CD4-positive, alpha-beta T cell treated with Interleukin-2 at 100 ng/mL for 4 hours (primary cell): ENCODE measurements at places on chromosomes 11 and 22.
A peak's percentile ranks its signal among the peaks of the same experiment; 100 is the strongest.

DNA sequence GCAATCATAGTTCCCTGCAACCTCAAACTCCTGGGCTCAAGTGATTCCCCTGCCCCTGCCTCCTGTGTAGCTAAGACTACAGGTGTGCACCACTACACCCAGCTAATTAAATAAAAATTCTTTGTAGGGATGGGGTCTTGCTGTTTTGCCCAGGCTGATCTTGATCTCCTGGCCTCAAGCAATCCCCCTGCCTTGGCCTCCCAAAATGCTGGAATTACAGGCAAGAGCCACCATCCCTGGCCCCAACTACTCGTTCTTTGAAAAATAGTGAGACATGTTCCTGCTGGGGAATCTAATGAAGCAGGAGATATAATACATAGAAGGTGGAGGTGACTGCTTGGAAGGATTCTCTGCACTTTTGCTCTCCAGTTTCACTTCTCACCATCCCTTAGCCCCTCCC is 40.1 kb upstream of the RFPL3 start:
- DNase-seq, result no peak

DNA sequence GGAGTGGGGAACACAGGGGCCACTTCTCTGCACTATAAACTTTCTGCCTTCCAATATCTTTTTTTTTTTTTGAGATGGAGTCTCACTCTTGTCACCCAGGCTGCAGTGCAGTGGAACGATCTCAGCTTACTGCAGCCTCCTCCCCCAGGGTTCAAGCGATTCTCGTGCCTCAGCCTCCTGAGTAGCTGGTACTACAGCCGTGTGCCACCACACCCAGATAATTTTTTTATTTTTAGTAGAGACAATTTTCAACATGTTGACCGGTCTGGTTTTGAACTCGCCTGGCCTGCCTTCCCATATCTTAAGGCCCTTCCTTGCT is 1.7 kb downstream of the SLC3A2 start:
- no peak for DNase-seq

- no peak for DNase-seq
These were observed 6.8 kb upstream of the PLAAT3 start for GRCh38 chr11:63621071-63621470.

- DNase-seq, result no peak
These were observed 227.5 kb downstream of the CTTN start for GRCh38 chr11:70625582-70626518.

- peak; percentile 95 for DNase-seq
These were observed 22.8 kb downstream of the MYH9 start for GRCh38 chr22:36365020-36365411.

DNA sequence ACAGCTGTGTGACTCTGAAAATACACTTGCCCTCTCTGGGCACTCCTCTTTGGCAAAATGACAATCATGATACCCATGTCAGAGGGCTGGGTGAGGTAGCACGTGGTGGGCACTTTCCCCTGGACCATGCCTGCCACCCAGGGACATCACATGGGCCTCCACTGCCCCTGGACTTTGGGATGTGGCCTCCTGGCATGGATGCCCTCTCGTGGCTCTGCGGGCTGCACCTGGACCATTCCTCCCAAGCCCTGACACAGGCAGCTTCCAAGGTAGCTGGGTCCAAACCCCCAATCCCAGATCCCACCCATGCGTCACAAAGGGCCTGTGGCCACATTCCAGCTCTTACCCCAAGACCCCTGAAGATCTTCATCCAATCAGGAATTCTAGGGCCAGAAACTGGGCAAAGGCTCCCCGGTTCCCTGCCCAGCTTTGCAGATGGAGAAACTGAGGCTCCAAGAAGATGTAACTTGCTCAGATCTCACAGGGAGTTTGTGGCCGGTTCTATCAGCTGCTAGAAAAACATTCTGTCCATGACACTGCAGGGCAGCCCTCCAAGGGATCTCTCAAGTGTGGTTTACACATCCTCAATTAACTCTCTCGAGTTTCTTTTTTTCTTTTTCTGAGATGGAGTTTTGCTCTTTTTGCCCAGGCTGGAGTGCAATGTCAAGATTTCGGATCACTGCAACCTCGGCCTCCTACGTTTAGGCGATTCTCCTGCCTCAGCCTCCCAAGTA is 35.4 kb upstream of the CYB5R3 start:
- DNase-seq, result no peak

DNA sequence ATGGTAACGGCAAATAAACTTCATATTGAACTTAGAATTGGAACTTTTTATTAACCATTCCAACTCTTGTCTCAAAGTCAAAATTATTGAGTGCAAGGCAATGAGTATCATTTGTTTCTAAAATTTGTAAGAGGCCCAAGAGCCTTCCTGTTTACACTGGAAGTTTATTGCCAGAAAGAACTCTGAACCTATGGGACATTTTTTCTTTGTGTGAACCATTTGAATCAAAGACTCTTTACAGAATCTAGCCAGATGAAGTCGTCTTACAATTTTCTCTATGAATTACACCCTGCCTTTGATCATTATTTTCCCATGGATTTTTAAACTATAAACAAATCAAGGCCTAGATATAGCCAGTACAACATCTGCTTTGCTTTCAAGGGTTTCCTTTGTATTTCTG is 2.3 kb upstream of the GUCY1A2 start:
- no peak for DNase-seq

DNA sequence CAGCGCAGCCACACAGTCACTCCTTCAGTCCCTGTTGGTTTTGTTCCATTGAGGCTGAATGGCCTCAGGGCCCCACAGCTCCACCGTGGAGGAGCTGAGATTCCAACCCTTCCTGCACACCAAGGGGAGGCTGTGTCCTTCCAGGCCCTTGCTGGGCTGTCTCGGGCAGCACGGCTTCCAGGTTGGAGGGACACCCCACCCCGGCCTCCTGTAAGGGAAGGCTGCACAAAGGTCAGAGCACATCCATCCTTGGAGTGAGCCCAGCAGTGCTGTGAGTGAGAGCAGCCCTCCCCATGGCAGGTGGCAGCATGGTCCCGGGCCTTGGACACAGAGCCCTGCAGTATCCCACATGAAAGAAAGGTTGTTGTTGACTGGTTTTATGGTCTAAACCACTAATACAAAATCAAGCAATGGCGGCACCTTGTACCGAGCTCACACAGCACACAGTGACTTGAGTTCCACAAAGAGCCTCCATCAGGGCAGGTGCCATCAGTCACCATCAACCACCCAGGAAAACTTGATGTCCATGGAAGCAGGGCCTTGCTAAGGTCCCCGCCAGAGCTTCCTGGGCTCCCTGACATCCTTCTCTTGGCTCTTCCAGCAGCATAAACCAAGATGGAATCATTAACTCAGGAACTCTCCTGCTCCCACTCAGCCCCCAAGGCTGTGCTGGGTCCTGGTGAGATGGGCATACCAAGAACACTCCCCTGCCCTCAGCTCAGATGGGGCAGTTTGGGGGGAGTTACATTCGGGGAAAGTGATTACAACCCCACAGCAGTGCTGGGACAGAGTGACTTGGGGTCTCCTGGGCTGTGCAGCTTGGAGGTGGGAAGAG is 1500.4 kb downstream of the TBC1D22A start:
- no peak for DNase-seq

- DNase-seq, result peak; percentile 59
These were observed 1.0 kb upstream of the PLAAT2 start for GRCh38 chr11:63564056-63564774.

DNA sequence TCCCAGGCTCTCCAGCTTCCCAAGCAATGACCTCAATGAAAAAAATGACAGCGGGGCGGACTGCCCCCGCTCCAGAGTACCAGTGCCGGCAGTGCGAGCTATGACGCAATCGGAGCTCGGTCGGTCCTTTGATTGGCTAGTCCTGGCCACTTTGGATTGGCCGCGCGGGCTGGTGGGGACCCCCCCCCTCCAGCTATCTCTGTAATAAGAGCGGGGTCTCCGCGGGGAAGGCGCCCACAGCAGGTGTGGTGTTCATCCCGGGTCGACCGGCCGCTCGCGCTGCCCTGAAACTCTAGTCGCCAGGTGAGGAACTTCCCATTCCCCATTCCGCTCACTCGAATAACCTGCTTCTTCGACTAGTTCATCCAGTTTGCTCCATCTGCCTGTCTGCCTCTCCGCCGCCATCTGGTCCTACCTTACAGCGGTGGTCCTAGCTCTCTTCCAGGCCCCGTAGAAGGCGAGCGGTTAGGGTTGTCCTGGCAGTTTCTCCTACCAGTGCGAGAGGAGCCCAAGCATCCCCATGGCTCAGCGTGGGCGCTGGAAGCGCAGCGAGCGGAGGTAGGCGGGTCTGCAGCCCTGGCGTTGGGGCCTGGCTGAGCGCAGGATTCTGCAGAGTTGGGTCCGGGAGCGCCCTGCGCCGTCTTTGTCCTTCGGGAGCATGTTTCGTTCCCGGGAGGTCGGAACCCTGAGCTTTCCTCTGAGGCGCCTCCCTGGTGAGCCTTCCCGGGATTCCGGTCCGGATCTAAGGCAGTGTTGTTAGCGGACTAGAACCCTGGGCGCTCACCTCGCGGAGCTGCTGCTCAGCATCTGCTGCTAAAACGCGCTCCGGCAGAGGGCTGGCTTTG is at the start of gene CALCB:
CALCB (plus strand) TSS at position 233 of the 845 bp plus-strand sequence. CDS start 1,126 bp downstream, outside the sequence.
- no peak for DNase-seq

GRCh38 chr22:19865141-19865829 is 10.6 kb upstream of the GNB1L start:
- DNase-seq, result no peak

DNA sequence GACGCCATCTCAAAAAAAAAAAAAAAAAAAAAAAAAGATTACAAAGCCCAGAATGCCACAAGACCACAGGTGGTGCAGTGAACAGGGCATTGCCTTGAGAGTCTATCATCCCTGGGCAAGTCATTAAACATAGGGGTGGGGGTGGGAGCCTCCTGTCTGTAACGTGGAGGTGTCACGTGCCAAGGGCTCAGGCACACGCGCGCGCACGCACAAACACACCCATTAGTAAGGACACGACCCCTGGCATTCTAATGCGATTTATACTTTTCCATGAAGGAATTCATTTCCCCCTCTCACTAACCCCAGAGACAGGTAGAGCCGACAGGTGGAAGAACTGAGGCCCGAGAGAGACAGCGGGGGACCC is 5.8 kb upstream of the GCAT start:
- DNase-seq, result no peak

DNA sequence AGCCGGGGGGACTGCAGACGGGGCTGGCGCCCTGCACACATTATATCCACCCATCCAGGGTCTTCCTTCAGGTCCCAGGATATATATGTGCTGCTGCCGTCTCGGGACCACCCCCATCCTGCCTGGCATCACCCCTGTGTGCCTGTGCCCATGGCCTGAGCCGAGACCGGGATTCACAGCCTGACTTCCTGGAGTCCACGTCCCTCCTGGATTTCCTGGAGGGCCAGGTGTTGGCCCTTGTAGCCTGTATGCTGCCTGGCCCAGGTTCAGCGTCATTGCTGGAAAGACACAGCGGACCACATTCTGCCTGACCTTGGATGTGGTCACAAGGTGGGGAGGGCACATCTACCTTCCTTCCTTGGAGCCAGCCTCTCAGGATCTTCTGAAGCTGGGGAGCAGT is 551.1 kb downstream of the BRD1 start:
- no peak for DNase-seq

DNA sequence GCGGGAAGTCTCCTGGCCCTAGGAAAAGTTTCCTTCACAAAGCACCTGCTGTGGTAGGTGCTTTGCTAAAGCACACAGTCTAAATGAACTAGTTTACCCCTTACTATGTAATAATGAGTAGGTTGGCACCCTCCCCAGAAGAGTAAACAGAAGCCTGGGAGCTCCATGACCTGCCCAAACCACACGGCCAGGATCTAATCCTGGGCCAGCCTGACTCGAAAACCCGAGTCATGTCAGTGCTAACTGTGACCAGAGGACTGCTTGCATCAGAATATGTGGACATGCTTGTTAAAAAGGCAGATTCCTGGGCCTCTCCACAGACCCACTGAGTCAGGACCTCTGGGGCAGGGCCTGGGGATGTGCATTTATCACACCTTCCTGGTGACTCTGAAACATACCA is 67.7 kb downstream of the PANX1 start:
- no peak for DNase-seq

DNA sequence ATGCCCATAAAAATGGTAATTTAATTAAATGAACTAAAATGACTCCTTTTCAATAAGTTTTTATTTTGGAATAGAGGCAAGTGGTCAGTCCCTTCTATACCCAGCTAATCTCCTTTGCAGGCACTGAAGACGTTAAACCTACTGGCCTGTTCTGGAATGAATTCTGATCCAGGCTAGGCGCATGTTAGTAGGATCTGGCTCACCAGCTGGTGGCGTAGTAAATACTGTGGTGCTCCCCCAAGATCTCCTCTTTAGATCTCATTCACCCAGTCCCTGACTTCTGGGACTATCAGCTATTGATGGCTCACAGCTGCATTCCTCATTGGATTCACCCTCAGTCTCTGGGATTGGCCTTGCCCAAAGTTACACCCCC is 173.7 kb upstream of the DDI1 start:
- DNase-seq, result no peak

- DNase-seq, result no peak
These were observed 1.3 kb downstream of the ELMOD1 start for GRCh38 chr11:107592231-107592590.

- no peak for DNase-seq
These were observed 17.9 kb upstream of the MUC6 start for GRCh38 chr11:1054143-1055108.

DNA sequence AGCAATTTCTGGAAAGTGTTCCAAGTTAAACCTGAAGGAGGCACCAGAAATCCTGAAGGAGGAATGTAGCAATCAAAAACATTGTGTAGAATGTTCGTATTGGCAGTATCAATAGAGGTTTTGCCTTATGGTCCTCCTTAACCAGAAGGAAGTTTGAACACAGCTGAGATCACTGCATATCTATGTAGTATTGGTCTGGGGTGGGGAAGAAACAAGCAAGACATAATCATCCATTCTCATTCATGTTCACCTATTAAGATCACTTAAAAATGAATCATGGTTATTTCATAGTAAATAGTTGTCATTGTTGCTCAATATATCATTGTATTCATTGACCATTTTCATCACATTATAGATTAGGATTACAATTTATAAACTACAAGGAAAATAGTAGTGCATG is 160.5 kb downstream of the DDX10 start:
- DNase-seq, result no peak

DNA sequence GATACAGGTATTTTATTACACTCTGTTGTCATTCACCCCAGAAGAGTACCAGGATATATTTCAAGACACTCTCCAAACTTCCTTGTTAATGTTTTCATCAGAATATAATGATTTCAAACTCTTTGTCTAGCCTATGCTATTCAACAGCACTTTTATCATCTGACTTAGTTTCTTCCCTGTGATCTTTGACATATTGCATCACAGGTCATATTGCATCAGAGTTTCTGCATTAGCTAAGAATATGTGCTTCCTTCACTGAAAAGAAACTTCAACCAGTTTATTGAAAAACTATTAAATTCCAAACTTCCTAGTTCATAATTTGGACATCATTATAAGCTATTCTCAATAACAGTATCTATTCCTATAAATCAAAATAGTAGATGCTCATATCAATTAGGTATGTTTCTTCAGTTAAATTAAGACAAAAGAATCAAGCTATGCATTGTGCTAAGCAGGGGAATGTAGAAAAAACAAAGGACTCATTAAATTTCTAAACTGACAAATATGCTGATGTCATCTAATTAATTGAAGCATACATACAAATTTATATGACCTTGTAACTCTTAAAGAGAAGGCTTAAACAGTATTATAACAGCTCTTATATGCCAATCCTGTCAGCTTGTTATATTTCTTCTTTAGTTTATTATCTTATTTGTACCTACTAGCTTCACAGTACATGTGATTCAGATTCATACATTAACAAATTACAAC is 361.8 kb upstream of the LUZP2 start:
- no peak for DNase-seq

- no peak for DNase-seq
These were observed 19.9 kb downstream of the UNC93B1 start for GRCh38 chr11:67983951-67984350.
